MM.1S (cell line): ENCODE measurements at places on chromosomes 6 and 20.

- DNase-seq: no peak
These were observed 336.1 kb upstream of the POU3F2 start for GRCh38 chr6:98498144-98498775.

DNA sequence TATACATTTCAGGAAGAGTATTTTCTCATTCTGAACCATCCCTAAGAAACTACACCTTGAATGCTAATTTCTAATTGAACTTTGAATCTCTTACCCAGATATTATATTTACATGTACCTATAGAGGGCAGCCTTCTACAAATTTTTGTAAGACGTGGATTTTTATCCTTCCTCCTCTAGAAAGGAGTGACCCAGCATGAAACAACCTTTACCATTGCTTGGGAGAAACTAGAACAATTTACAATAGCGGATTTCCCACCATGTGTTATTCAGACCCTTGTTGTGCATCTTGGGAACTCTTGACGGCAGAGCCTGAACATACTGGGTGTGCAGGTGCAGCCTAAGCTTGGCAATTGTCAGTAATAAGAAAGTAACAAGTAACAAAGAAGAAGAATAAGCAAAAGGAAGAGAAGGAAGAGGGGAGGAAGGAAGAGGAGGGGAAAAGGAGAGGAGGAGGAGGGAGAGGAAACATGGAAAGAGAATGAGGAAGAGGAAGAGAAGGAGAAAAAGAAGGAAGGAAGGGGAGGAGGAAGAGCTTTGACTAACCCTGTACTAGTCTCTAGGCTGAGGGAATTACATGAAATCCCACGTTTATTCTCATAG, 10.8 kb upstream of the TAAR1 start:
- DNase-seq: peak; percentile 56

- no peak for DNase-seq
These were observed 268.3 kb downstream of the PRL start for GRCh38 chr6:22028403-22029090.

- no peak for DNase-seq
These were observed 91.4 kb upstream of the NEDD9 start for GRCh38 chr6:11323666-11324452.

DNA sequence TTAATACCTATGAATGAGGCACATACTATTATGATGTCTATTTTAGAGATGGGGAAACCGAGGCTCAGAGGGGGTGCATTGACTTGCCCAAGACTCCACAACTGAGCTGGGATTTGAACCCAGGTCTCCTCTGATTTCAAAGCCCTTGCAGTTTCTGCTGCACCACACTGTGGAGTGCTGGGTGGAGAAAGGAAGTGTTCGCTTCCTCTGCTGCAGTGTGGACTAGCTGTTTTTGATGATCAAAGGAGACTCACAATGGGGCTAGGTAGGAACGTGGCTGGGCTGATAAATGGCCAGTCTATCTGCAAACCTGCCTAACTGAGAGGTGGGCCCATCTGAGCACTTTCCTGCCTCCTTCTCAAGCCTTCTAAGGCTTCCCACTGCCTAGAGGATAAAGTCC, 87.2 kb downstream of the CD40 start:
- DNase-seq: no peak

GRCh38 chr6:18323935-18324705, 59.8 kb upstream of the DEK start:
- peak; percentile 45 for DNase-seq

DNA sequence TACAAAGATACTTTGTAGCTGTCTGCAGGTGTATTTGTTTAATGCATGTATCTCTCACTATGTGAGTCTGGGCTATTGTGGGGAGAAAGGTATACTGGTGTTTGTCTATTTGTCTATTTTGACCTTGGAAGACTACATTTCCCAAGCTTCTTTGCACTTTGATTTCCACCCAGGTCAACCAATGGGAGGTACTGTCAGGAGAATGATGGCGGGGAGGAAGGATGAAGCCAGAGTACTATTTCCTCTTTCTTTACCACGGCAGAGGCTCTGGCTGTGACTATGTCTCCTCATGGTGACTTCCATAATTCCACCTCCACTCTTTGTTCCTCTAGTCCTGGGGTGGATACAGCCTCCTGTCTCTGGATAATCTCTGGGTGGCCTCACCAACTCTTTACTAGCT, 23.1 kb downstream of the LBP start:
- DNase-seq: no peak

GRCh38 chr6:11311970-11312369, 79.5 kb upstream of the NEDD9 start:
- no peak for DNase-seq
